Activated T-helper 1 cell treated with anti-CD3 and anti-CD28 coated beads, Interleukin-12 subunit alpha, Interleukin-12 subunit beta, Interleukin-2, Interleukin-4 antibody, amounts not matched to agents 30 ng/mL and 10 ng/mL and 1 ng/mL, durations not matched to agents 14 hours and 24 hours and 36 hours (primary cell): ENCODE measurements at places on chromosomes 6 and 20. TPM values are rescaled to one million over a fixed set of nuclear protein-coding genes. Genes with fewer than 3 reads are reported as not detected.

Gene PET117
- 16.3 and 16.7 TPM in 2 replicates for total RNA-seq

Gene OPRM1
- total RNA-seq = not detected in 2 replicates

Gene C20orf144
- total RNA-seq = 0.22 and 0.29 TPM in 2 replicates

Gene IRF4
- 911 and 929 TPM in 2 replicates for total RNA-seq

Gene ZSCAN23
- 1.1 and 2.2 TPM in 2 replicates for total RNA-seq

Gene HLA-DQA1
- 12.5 and 13.3 TPM in 2 replicates for total RNA-seq

Gene UNC5CL
- total RNA-seq = 0.93 and 0.99 TPM in 2 replicates

Gene TREM2
- total RNA-seq = not detected in 2 replicates

Gene ULBP2
- 0.32 and 0.65 TPM in 2 replicates for total RNA-seq

Gene CD40
- 2.0 TPM in 2 replicates for total RNA-seq

Gene MPIG6B
- not detected in 2 replicates for total RNA-seq

Gene SEL1L2
- total RNA-seq = not detected in 2 replicates
